ENCODE measurements at places on chromosomes 2 and 18. TPM values are rescaled to one million over a fixed set of nuclear protein-coding genes. Genes with fewer than 3 reads are reported as not detected.
A peak's percentile ranks its signal among the peaks of the same experiment; 100 is the strongest.

GRCh38 chr18:79534356-79534755 lies 138.6 kb downstream of the NFATC1 start:
- DNase-seq, result peak; percentile 66

DNA sequence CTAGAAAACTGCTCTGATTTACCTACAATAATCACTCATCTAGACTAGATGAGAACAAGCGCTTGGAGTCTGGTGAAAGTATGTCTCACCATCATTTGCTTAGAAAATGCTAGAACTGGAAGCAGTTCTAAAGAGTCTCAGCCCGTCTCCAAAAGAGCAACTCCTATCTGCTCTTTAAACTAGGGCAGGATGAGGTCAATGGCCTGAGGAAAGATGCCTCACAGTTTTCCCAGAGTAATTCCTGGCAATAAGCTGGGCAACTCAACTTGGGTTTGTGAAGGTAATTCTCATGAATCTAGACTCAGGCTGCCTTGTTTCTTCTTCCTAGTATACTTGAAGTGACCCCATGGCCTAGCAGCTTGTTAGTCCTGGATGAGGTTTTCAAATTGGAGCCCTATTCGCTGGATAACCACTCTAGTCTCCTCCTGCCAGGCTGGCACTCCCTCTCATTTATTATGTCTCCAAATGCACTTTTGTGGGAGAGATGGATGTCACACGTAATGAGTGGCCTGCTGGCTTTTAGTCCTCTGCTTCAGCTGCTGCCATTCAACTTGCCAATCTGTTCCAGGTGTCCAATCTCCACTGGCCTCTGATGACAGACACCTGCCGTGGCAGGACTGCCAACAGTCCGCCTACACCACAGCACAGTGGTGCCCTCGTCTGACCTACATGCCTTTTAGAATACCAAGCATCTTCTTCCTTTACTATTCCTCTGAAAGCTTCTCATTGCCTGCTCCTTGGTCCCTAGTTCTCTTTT lies 80.9 kb downstream of the CABYR start:
- no peak for DNase-seq

Gene GYPC
- 158 TPM for total RNA-seq

Gene RMC1
- total RNA-seq, result 55.9 TPM

Gene PTPRN
- total RNA-seq, result not detected
